ENCODE measurements at places on chromosomes 11 and 22.

- no peak for DNase-seq
Observed at GRCh38 chr11:45328726-45329125, 42.6 kb upstream of the SYT13 start.

DNA sequence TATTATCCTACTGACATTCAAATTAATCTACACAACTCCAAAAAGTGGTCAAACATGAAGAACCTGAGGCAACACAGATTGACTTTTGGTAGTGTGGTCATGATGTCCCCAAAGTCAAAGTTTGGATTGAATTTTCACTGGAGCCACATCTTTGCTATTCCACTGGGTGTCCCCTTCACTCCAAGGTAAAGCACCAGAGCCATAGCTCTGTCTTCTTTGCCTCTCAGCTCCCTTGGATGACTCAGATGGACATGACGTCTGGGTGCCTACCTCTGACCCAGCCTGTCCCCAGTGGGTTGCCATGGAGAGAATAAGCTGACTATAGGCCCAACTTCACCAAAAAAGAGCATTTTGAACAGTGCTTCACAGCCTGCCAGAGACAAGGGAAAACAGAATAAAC is 57.4 kb upstream of the ARHGAP42 start:
- DNase-seq = no peak

DNA sequence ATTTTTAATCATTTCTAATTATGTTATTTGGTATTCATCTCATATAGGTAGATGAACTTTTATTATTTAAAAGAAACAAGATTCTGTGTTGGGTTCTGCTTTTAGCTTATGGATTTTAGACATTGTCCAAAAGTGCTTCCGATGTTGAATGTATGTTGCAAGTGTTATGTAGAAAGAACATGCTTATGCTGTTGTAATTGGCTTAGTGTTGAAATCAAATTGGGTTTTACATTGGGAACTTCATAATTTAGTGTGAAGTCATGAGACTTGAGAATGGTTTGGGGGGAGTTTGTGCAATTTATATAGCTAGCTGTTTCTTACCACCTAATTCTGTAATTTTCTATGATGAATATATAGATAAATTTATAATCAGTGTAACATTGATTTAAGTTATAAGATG is 3.6 kb downstream of the MTMR3 start:
- no peak for DNase-seq

GRCh38 chr22:41239443-41240128 is 1.1 kb downstream of the CHADL start:
- DNase-seq = no peak

GRCh38 chr11:104736502-104736901 is 161.8 kb downstream of the CASP12 start:
- DNase-seq = no peak

DNA sequence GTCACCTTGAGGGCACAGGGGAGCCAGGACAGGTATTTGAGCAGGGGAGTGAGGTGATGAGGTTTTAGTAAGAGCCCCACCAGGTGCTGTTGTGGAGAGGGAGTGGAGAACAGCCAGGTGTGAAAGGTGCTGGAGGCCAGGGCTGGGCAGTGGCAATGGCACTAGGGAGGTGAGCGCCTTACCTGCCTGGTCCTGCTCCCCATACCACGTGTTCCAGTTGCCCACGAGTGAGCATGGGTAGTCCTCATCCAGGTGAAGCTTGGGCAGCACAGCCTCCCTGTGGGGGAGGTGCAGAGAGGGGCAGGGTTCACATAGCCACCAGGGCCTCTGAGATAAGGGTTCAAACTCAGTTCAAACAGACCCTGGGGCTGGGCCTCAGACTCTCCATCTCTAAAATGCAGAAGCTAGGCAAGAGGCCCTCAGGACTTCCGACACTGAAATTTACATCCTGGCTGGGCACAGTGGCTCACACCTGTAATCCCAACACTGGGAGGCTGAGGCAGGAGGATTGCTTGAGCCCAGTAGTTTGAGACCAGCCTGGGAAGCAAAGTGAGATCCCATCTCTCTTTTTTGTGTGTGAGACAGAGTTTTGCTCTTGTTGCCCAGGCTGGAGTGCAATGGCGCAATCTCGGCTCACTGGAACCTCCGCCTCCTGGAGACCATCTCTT is 11.8 kb downstream of the NIPSNAP1 start:
- no peak for DNase-seq

DNA sequence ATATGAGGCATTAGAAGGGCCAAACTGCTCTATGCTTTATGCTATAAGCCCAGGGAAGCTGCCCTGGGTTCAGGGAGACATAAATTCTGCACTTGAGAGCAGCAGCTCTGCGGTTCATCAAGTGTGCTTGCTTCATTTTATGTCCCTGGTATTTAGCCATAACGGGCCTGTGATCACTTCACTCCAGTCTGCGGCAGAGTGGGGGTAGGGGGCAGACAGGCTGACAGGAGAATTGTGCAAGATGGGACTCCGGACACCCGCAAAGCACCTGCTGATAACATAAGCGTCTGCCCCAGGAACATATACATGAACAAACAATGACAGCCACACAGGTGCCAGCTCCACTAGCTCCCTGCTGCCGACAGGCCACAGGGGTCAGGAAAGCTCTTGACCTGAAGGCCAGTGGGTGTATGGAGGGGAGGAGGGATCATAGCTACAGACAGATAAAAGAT is 56.1 kb downstream of the SMCO4 start:
- DNase-seq = no peak

DNA sequence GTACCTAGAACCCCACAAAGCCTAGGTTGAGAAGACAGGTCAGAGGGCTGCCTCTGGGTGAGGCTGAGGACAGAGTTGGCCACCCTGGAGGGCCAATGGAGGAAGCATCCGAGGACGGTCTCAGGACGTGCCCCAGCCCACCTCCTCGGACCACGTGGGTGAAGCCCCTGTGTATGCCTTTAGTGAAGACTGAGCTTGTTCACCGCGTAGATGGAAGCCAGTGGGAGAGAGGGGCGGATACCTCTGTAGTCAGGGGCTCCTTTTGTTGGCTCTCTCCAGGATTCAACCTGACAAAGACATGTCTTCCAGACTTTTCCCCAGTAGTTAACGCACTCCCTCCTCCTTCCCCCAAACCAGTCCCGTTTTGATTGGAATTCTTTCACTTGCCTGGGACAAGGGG is 110.7 kb downstream of the ZBTB16 start:
- no peak for DNase-seq

- DNase-seq = no peak
Observed at GRCh38 chr11:44607319-44607962, 42.0 kb downstream of the CD82 start.

DNA sequence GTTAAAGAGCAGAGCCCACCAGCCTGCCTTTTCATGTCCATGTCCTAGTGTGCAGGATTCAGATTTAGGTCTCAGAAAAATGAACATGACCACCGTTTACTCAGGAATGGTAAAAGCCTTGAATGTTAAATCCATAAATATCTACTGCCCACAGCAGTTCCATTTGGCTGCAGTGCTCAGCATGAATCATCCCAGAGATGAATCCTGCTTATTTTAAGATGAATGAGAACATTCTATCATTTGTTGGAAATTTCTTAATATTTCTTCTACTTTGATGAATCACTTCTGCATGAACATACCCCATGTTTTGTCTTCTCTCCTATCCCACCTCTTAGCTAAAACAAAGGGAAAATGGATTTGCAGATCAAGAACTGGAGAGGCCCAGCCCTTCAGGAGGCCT is 47.5 kb upstream of the AQP11 start:
- no peak for DNase-seq

DNA sequence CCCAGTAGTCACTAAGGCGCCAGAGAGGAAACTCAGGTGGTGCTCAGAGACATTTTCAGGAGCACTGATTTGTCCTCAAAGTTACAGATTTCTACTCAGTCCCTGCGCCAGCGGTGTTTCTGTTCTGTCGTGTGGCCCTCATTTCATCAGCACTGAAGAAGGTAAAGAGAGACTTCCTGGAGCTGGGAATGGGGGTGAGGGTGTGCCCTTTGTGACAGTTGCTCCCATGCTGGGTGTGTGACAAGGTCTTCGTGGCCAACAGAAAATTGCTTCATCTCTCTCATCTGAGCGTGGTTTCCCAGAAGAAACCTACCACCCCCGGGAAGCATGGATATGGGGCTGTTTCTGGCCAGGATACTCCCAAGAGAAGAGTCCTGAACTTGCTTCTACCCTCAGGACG is 2.0 kb upstream of the PPARA start:
- DNase-seq = no peak

DNA sequence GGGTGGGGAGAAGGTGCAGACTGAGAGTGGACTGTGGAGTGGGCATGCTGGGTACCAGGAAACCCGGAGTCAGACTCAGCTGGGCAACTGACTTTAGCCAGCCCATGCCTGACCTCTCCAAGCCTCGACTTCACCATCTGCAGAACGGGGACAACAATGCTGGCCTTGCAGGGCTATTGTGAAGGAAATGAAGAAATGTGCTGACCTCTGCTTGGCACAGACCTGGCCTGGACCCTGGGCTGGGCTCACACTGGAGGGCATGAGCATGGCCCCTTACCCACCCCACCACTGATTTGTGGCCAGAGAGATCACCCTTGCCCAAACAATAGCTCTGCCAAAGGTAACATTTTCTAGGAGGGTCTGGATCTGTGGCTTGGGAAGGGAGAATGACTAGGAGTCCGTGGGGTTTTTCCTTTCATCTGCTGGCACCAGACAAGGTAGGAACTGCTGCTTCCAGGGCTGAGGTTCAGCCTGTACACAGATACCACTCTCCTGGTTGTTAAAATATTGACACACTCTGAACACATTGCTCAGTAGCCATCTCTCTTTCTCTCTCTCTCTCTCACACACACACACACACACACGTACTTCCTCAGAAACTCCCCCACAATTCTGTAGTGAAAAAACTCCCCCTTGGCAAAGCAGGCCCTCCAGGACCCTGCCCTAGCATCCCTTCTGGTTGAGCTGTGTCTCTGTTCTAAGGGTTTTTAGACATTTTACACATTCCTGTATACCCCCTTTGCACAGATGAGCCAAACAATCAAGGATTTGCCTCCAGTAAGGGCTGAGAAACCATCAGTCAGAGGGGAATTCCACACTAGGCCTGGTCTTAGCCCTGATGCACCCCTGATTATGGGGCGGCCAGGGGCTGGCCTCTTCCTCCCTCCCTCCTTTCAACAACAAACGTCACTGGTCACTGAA is 1.0 kb downstream of the MOGAT2 start:
- DNase-seq = no peak

DNA sequence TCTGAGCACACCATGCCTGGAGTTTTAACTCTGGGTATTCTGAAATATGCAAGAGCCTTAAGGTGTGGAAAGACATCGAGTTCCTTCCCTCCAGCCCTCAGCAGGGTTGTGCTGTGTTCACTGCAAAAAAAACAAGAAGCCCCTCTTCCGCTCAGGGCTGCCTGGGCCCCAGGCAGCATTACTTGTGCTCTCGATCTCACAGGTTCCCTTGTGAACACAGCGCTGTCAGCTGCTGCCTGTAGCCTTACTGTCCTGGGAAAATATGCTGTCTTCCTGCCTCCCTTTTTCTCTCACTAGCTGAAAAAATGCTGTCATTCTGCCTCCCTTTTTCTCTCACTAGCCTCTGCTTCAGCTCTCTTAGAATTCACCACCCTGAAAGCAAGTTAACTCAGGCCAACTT is 15.7 kb upstream of the TENM4 start:
- DNase-seq = no peak

DNA sequence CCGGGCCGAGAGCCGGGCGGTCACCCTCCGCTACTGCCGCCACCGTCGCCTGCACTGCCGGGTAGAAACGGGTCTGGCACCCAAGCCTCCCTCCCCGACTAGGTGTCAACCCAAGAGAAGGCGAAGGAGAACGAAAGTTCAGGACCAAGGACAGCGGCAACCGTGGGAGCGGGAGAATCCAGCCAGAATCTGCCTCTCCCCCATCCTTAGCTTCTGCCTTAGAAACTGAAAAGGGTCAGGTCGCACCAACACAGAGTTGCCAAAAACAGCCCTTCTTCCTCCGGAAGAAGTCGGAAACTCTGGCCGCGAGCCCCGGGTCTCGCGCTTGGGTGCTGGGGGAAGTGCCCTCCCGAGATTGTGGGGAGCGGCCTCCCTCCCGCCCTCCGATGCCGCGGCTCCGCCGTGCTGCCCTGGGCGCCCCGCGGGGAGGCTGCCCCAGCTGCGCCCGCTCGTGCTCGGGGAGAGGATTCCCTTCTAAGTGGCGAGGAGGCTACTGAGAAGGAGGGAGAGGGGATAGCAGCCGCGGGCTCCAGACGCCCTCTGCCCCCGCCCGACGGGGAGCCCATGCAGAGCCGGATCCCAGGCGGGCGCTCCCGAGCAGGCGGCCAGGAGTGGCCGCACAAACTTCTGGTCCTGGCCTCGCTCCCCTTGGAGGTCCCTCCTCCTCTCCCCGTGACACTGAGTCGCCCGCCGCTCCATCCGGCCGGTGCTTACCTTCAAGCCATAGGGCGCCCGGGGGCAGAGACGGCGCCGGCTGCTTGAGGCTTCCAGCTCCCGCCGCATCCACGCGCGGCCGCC is 637 bp downstream of the DRD2 start:
- DNase-seq = peak; percentile 11

DNA sequence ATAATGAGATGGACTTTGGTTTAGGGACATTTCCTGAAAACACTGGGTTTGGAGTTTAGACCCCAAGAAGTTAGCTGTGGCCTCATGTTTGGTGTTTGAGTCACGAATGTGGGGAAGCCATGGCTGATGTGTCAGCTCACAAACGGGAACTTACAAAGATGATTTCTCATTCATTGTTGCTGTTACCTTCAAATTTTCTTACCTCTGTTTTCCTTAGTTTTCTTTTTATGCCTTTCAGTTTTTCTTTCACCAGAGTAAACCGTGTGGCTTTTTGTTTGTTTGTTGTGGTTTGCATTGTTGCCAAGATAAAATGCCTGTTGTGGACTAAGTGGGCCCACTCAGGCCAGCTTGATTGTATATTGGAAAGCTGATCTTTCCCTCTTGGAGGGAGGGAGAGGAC is 89.1 kb downstream of the SWAP70 start:
- DNase-seq = no peak

DNA sequence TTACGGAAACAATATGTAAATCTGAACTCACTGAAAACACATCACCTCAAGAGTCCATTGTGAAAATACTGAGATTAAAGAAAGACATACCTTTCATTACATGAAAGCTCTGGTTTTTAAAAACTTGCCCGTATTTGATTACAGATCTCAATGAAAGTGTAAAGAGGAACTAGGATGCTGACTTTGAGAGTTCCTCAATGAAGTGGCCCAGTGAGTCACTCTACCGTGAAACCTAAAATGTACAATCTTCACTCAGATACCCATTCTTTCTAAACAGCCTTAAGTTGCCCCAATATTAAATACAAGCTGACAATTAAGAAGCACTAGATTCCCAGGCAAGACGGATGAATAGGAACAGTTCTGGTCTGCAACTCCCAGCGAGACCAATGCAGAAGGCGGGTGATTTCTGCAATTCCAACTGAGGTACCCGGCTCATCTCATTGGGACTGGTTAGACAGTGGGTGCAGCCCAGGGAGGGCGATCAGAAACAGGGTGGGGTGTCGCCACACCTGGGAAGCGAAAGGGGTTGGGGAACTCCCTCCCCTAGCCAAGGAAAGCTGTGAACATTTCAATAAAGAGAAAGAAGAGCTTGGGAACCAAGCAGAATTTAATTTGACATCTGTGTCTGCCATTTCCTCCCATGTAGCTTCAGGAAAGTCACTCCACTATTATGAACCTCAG is 33.8 kb upstream of the OR9G4 start:
- DNase-seq = no peak

- DNase-seq = no peak
Observed at GRCh38 chr11:38582151-38582550, 1984.1 kb upstream of the RAG2 start.

Measured in stimulated activated CD8-positive, alpha-beta memory T cell treated with anti-CD3 and anti-CD28 coated beads, Interleukin-7, amount 100 ng/mL, for 48 hours (primary cell).